NCI-H1694 treated with DMSO at 0.1 percent for 48 hours (cell line): ENCODE measurements at places on chromosomes 1 and 21.
A peak's percentile ranks its signal among the peaks of the same experiment; 100 is the strongest.

DNA sequence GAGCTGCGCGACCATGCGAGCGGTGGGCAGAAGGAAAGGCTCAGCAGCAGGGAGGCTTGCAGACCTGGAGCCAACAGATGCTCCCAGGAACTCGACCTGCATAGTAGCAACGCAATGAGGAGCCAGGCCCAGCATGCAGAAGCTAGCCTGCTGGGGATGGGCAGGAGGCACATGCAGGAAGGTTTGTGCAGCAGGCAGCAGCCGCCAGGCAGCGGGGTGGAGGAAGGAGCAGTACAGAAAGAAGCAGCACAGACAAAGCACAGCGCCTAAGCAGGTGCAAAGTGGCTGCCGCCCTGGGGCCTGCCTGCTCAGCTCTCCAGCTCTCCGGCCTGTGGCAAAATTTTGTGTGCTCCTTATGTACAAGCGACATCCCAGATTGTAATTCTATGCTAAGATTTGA is 213.5 kb upstream of the MAP1LC3C start:
- DNase-seq = no peak

- no peak for DNase-seq
Measured at GRCh38 chr1:246647113-246647512, 77.1 kb upstream of the SCCPDH start.

- DNase-seq = no peak
Measured at GRCh38 chr1:169631249-169631648, 1.3 kb upstream of the SELP start.

- no peak for DNase-seq
Measured at GRCh38 chr1:13842497-13842896, 142.5 kb downstream of the PRDM2 start.

DNA sequence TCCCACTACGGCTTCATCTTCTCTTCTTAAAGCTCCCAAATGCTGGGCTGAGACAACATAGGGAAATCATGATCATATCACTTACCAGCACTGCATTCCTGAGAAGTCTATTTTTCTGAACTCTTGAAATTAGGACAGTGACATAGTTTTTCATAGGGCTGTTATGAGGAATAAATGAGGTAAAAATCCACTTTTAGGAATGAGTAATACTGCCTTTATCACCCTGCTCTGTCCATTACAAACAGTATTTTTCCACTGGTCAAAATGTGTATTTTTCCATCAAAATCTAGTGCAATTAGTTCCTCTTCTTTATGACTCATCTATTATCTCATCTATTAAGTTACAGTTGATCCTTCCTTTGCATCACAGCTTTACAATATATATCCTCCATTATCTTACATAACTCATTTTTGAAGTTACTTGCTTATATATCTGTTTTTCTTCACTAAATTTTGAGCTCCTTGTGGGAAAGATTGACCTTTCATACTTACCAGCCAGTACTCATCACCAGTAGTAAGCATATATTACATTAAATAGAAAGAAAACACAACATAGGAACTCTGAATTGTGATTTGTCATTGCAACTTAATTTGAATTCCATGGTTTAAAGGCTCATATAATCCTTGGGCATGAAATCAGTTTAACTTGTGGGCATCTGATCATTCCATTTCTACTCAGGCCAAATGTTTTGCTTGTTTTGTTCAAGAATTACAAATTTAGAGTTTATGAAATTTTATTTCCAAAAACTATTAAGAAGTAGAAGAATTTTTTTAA is 37.1 kb downstream of the PRRX1 start:
- DNase-seq = no peak

GRCh38 chr1:202615501-202616354 is 94.5 kb downstream of the SYT2 start:
- no peak for DNase-seq

DNA sequence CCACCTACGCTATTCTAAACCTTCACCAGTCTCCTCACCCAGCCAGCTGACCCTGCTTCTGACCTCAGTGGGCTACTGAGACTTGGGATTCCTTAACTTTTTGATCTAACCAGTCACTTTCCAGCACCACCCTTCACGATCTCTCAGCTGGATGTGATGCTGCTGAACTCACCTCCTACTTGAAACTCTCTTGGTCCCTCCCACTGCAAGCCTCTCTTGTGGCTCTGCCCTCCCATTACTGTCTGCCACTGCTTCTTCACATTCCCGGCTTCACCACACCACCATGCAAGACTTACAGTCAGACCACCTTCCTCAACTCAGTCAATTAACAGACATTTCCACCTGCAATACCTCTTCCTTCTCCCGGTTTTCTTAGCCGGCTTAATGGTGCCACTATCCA is 6.3 kb downstream of the TAF5L start:
- DNase-seq = no peak

- DNase-seq = peak; percentile 53
Measured at GRCh38 chr21:44657635-44658540, at the start of gene KRTAP12-3. Gene KRTAP12-3, plus strand, starts transcription at chr21:44657932. Its CDS starts 48 bp downstream, at chr21:44657980.

- peak; percentile 47 for DNase-seq
Measured at GRCh38 chr1:41416552-41417334, 55.5 kb downstream of the FOXO6 start.

DNA sequence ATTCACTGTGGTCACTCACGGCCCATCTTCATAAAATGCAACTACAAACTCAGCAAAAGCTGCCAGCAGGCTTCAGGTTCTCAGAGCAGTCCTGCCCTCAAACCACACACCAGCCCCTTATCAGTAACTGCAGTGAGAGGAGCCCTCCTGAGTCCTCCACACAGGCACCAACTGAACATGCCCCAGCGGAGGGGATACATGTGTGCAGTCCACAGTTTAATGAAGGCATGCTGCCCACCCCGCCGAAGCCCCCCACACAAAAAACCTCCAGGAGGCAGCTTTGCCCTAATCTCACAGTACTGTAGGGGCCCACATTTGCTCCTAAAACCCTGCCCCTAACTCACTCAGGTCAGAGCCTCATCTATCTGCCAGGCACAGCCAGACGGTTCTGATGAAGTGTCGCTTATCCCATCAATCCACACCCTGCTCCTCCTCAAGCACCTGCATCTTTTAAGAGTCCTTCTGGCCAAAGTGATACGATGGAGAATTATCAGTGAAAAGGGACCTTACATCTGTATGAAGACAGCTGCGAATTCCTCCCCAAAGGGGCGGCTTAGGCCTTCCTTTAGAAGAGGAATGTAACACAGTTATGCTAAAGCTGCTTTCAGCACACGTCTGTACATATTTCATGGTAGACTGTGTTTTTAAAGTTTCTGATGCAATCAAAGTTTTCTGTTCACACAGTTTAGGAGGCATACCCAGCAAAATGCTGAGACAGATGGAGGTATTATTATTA is 3.5 kb downstream of the ABCB10 start:
- DNase-seq = no peak

GRCh38 chr1:236150311-236150955 is 8.1 kb downstream of the GPR137B start:
- DNase-seq = no peak

- DNase-seq = no peak
Measured at GRCh38 chr1:183259924-183260323, 73.9 kb downstream of the LAMC2 start.

- DNase-seq = no peak
Measured at GRCh38 chr21:30117631-30118030, 49.0 kb downstream of the CLDN17 start.

DNA sequence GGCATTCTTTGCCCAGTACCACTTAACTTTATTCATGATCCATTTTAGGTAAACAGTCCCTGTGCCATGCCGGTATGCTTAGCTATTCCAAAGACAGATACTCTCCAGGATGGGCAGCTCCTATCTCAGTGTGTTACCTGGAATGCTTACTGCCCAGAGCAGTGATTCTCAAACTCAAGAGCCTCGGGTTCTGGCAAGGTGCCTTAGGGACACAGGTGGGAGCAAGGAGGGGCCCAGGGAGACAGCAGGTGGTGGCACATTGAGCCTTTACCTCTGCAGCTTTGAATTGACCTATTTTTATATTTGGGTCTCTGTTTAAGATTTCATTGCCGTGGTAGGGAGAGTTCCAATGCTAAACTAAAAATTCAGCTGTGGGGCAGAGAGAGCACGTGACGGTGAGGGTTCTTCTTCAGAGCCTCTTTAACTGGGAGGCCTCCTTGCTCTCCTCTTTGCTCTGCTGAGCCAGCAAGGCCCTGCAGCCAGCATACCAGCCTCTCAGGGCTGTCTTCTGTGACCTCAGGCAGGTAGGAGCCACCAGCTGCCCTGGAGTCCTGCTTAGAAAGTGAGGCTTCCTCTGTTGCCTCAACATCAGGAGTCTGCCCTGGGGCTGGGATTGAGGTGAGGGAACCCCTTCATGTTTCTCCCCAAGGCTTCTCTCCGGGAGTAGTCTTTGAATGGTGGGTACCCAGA is 20.2 kb downstream of the PHGDH start:
- no peak for DNase-seq
